ENCODE measurements at places on chromosomes 2 and 18. TPM values are rescaled to one million over a fixed set of nuclear protein-coding genes. Genes with fewer than 3 reads are reported as not detected.

LRRC30 gene
- not detected for polyA plus RNA-seq

WDFY1 gene
- 30.7 TPM for polyA plus RNA-seq

SANBR gene
- polyA plus RNA-seq = 8.7 TPM

CD207 gene
- not detected for polyA plus RNA-seq
